GM23248 (cell line): ENCODE measurements at places on chromosomes 6 and 20. TPM values are rescaled to one million over a fixed set of nuclear protein-coding genes. Genes with fewer than 3 reads are reported as not detected.

GRCh38 chr20:54654450-54654849 lies 179.1 kb downstream of the DOK5 start:
- DNase-seq: no peak

- no peak for DNase-seq
These were observed 43.1 kb upstream of the GATA5 start for GRCh38 chr20:62518911-62519310.

DNA sequence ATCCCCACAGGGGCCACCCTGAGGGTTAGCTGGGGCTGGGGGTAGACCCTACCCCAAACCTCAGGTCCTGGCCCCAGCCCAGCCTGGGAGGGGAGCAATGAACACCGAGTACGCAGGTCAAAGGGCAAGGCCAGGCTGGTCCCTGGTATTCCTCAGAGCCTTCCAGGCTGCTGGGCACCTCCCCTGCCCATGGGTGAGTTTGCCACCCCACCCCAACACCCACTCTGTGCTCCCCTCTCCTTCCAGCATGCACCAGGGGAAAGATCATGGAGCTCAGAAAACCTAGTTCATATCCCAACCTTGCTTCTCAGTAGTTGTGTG lies 103.9 kb upstream of the FOXP4 start:
- no peak for DNase-seq

- no peak for DNase-seq
These were observed 15.3 kb upstream of the NINL start for GRCh38 chr20:25600632-25601031.

DNA sequence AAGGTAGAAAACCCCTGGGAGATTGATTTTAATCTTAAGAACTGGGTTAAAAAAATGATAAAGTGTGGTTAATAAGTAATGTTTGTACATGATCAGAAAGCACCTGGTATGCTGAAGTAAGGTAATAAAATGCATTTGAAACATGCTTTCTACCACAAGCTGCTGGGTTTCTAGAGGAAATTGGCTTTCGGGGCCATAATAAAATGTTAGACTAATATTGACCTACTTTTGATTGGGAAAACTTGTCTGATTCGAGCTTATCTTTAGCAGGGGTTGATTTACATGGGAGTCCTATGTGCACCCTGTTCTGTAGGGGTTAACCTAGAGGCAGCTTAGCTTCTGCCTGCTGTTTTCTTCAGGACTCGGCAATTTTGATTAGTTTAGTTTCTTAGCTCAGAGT lies 50.5 kb downstream of the CRYBG1 start:
- no peak for DNase-seq

DNA sequence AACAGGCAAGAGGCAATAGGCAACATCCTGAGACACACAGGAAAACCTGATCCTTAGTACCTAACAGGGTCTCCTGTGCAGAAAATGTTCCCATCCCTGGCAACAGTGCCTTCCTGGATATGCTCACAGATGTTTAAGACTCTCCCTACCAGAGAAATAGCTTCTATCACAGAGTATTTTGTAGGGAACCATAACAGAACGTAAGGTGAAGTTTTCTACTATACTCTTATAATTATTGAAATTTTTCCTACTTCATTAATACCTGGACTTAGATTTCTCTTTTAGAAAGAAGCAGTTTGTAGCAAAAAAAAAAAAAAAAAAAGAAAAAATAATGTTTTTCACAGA lies 33.5 kb upstream of the LGSN start:
- DNase-seq: no peak

- DNase-seq: peak; percentile 16
These were observed 34.0 kb upstream of the NUP153 start for GRCh38 chr6:17740559-17741220.

DNA sequence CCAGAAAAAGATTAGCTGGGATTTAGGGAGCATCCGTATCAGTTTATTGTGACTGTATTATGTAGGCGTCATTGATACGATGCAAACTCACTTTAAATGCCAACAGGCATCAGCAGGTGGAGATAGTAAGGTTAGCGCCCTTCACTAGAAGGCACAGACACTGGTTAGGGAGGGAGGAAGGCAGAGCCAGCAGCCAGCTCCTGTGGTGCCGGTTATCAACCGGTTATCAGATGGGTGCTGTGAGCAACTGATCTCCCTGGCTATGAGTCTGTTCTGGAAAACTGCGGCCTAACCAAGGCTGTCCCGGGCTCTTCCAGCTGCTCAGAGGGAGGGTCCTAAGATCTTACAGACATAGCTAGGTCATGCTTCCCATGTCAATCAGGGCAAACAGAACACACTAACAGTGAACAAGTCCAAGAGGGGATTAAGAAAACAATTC lies 47.5 kb upstream of the CD93 start:
- no peak for DNase-seq

DNA sequence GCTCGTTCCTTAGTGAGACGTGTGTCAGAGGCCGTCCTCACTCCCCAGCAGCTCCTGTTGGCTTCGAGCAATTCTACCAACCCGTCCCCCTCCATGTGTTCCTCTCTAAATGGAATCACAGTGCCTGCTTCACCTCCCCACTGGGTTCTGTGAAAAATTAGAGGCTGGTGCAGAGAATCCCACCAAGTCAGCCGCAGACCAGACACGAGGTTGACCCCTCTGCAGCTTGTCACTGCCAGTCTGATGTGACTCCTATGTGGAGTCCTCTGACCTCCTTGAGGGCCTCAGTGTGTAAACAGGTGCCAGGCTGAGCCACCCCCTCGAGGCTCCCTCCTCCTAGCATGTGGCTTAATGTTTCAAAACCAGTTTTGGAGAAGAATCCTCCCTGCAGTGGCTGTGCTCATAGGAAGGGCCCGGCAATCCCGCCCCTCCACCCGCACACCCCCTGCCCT lies 12.6 kb upstream of the IRF4 start:
- no peak for DNase-seq

DNA sequence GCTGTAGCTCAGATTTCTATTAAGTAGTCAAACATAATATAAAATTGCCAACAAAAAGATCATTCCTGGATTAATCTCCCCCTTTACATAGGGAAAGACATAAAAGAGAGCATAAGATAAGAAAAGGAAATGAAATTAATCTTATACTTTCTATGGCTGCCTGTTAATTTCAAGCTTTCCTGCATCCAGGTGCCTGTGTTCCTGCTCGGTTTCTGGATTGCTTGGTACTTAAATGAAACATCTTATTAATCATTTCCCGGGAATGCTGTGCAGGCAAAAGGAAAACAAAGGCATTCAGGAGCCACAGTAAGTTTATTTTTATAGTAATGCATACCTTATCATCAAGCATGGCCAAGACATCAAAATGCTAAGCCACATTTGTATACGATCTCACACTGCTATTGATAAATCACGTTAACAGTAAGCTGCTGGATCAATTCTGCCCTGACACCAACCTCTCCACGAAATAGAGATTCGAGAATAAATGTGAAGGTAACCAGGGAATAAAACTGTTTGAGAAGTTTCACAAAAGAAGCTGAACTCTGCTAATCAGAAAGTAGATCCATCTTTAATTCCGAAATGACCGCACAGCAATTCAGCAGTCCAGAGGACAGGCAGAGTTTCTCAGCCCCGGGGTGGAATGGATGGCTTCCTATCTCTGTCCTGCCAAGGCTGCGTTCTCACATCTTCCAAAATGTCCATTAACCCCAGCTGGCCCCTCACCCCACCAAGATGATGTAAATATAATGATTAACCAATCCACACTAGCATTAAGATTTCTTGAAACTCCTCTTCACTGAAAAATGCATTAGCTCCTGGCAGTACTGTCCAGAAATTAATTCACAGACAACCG lies 32.6 kb upstream of the APCDD1L start:
- peak; percentile 33 for DNase-seq

DNA sequence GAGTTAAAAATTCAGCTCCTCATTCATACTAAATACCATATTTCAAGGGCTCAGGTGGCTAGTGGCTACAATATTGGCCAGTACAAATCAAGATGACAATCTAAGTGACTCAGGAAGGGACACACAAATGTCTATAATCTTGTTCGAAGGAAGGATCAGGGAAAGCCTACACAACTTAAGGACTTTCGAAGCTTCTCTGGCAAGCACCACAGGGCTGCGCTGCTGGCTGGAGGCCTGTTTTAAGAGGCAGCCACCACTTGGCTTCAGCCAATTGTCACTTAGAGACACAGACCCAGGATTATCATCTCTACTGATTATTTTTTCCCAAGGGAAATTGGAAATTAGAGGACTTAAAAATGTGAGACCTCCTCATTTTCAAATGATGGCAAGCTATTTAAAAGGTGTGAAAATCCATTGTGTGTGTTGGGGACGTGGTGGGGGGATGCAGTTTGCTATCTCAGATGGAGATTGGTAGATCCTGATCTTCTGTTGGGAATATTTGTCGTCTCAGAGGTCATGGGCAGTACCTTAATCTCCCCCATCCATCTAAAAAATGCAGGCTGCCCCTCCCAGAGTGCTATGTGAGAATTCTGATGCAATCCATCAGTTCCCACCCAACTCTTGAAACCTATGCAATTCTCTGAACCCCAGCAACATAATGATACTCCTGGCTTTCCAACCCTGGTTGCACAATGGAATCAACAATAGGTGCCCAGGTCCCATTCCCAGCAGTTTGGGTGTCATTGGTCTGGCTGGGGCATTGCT lies 11.3 kb downstream of the ARHGAP40 start:
- DNase-seq: no peak

DNA sequence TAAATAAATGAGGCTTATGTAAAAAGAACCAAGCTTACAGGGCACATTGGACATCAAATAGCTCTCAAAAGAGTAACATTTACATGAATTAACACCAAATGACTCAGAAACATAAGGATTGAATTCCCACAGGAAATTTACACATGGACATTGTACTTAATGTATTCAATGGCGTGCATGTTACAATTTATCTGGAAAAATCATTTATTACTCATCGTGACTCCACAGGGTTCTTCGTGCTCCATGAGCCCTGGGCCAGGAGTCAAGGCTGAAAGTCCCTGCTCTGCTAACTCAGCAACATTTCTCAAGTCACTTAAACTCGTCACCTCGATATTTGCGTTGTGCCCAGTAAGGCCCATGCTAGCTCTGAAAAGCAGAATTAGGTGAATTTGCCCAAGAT lies 158.5 kb downstream of the PHACTR1 start:
- DNase-seq: peak; percentile 92

DNA sequence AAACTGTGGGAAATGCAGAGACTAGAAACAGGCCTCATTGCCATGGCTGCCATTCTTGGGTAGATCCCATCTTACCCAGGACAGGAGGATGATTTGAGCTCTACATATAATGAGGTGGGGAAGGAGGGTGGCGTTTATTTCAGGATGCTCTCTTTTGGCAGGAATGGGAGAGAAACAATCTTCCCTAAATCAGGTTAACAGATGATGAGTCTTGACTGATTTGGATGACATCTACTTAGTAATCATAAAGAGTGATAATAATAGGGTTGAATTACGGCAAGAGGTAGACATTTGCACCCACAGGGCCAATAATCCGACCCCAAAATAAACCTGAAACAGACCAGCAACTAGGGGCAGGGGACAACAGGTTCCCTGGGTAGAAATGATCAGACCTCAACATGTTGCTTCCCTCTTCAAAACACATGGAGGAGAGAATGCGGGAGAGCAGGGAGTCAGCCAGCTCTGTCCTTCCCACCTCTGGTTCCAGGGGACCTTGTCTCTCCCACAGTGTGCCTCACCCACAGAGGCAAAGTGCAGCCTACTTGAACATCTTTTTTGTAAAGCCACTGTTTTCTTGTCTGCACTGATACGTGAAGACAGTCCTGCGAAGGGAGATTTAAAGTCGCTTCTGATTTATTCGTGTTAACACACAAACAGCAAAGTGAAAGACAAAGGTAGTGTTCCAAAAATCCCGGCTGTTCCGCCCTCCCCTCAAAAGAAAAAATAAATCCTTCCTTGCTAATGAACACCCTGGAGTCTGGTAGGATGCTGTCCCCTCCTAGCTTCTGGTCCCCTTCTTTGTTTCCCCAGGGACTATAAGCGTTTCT lies 3.9 kb downstream of the FOXQ1 start:
- DNase-seq: no peak

DNA sequence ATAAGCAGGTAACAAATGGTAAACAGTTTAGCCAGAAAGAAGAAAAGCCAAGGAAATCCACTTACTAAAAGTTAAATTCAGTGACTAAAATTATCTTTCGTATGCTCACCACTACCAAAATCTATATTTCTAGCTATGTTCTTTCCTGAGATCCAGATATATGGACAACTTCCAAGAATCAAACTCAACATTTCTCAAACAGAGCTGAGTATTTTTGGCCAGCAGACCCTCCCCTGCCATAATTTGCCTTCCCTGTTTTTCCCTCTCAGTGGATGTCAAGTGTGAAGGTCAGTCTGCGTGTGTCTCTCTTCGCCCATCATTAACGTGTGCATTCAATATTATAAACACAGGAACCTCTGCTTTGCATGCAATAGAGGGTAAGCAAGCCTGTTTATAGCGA lies 42.0 kb downstream of the PRKN start:
- DNase-seq: no peak

DNA sequence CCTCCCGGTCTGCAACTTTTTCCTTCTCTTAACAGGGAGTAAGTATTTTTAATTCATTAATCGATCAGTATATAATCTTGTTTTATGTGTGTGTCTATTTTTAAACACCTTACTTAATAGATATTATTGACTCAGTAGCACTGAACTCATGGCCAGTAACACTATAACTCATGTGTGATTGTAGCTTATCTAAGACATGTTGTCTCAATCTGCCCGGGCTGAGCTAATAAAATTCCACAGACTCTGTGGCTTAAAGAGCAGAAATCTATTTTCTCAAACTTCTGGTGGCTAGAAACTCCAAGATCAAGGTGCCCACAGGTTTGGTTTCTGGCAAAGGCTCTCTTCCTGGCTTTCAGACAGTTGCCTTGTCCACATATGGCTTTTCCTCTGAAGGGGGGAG lies 68.8 kb upstream of the TNFAIP3 start:
- no peak for DNase-seq

- DNase-seq: no peak
These were observed 52.7 kb upstream of the FRMD1 start for GRCh38 chr6:168131464-168132415.

DNA sequence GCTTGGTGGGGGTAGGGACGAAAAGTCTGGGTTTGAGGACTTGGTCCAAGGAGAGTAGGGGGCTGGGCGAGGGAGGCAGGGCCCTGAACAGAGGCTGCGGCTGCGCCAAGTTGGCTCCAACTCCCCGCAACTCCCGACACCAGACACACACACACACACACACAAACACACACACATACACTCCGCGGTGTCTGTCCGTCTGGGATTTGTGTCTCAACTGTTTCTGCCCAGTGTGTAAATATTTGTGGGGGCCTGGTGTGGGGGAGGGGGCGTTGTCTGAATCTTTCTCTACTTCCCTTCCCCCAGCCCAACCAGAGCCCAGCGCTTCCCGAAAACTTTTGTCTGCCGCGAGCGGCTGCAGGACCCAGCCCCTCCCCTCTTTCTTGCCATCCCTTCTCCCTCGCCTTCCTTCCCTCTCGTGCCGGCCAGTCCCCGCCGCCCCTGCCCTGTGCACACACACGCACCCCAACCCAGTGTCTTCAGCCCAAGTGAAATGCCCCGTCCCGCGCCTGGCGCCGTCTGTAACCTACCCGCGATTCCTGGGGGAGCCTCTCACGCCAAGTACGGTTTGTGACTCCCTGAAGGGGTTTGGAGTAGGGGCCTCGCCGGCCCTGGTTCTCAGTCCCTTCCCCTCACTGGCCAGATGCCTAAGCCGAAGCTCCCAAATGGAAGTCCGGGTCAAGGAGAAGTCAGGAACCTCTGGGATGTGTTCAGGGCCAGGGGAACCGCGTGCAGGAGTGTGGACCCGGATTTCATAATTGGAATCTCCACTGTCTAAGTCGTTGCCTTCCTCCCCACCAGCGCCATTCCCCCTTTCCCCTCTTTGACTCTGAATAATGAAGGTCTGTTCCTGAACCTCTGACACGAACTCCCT lies 904 bp downstream of the MDFI start:
- no peak for DNase-seq

The SRC gene
- total RNA-seq: 28.6 and 29.8 TPM in 2 replicates

The SYS1 gene
- 27.3 and 38.7 TPM in 2 replicates for total RNA-seq

The OSBPL2 gene
- 22.4 and 27.9 TPM in 2 replicates for total RNA-seq
